ENCODE measurements at places on chromosomes 1 and 21.
A peak's percentile ranks its signal among the peaks of the same experiment; 100 is the strongest.

GRCh38 chr1:204473400-204473965, 21.1 kb downstream of the PIK3C2B start:
- no peak for DNase-seq

DNA sequence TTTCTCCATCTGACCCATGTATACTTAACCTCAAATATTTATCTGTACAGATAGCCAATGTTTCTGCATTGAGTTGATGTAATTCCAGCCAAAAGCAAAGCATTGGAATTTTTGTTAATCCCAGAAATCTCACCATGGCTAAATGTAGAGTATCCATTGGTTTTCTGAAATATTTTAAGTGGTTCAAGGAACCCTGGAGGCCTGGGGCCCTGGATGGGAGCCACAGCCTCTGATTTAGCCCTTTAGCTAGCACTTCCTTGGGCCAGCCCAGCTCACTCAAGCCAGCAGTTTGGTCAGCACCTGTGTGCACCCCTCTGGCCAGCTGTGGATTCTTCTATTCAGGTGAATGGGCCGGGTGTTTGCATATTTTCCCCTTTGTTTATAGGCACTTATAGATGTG, 18.8 kb upstream of the EPS8L3 start:
- no peak for DNase-seq

DNA sequence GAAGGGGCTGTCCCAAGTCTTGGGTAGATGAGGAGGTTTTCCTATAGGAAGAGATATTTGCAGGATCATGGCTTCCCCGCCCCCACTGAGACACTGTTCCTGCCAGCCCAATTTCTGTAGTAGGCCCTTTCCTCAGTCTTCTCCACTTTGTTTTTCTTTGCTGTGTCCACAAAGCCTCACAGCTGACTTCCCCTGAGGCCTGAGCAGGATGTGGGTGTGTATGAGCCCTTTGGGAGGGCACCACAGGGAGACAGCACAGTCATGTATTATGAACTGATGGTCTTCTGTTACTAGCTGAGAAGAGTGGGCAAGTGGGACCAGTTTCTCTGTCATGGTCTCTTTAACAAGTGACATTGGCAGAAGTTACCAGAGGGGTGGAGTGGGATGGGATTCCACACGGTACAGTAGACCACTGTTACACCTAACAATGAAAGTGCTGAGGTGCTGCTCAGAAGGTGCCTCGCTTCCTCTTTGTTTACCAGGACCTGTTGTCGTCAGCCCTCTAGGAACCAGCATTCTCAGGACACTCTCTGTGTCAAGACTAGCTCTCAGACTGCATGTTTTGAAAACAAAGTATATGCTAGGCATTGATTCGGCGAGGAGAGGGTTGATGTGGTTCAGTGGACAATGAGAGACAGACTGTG, 253.8 kb upstream of the HOOK1 start:
- DNase-seq: no peak

GRCh38 chr21:13827201-13827600, 217.6 kb downstream of the POTED start:
- no peak for DNase-seq

- no peak for DNase-seq
Observed at GRCh38 chr1:50620680-50621329, 197.6 kb upstream of the DMRTA2 start.

GRCh38 chr1:245874942-245875580, 632.0 kb downstream of the SMYD3 start:
- DNase-seq: no peak

DNA sequence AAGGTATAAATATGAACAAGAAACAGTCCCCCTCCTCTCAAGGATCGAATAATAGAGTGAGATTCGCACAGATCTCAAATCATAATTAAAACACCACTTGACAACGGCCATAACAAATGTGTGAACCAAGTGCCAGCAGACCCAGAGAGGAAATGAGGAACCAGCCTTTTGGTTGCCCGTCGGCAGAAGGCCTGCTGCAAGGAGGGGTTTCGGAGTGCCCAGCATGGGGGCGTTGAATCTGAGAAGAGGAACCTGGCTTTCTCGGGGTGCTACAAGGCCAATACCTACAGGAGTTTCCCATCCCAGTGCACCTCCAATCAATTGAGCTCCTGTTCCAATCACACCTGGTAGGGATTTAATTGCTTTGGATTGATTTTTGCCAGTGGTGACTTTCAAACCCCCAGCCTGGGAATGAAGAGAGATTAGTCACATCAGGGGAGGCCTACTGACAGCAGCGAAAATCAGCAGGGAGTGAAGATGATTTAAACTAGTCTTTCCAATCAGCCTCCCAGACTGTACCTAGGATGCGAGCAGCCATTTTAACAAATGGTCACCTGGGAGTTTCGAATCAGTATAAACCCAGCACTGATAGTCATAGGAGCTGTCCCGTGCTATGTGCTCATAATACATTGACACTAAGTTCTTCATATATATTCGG, 263.8 kb downstream of the KAZN start:
- no peak for DNase-seq

- DNase-seq: no peak
Observed at GRCh38 chr1:80668372-80668771, 1132.4 kb upstream of the ADGRL2 start.

DNA sequence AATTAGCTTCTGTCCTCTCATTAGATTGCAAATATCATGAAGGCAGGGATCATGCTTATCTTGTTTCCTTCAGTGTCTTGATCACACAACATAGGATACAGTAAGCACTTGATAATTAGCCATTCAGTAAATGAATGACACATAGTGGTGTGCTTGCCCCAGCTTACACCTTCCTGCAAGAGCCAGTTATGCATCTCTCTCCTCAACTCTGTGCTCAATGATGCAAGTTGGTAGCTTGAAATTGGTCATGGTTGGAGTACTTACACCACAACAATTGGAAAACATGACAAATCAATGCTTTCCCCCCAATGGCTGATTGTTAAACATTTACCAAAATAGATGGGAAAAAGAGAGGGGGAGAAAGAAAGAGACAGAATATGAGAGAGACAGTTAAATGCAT, 129.2 kb downstream of the NUF2 start:
- DNase-seq: no peak

DNA sequence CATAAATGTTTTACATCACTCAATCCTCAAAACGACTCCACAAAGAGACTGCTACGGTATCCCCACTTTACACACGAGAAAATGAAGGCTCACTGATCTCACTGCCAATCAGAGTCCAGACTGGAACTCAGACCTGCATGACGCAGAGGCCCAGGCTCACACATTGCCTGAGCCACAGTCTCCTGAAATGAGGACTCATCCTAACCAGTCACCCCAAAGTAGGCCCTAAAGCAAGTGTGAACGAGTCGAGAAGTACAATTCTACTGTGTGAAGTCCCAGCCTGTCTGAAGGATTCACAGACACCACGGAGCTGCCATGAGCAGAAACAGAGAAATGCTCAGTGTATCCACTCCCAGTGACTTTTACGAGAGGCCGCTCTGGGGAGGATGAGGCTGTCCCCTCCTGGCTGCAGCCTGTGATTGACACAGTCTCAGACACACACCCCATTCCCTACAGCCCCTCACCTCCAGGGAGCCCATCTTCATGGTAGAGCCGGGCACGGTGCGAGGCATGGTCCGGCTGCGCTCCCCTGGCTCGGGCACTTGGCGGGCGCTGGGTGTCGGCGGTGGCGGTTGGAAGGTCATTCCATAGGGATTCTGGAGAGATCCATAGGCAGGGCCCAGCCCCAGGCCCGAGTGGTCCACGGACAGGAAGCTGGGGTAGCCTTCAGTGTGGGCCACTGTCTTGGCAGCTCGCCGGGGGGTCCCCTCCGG, 26.7 kb upstream of the COL16A1 start:
- no peak for DNase-seq

DNA sequence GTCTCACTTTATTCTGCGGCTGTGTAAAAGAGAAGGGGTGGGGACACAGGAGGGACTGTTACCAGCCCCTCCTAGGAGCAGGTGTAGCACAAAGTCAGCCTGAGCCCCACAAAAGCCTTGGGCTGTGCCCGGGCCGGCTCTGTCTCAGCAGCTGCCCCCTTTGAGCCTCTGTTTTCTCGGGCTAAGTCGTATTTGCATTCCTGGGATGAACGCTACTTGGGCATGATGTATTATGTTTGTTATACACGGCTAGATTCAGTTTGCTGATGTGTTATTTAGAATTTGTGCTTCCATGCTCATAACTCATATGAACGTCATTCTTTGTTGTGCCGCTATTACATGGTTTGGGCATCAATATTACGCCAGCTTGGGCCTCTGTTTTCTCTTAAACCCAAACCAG, 47.8 kb downstream of the KCNN3 start:
- no peak for DNase-seq

GRCh38 chr1:93525431-93525830, 77.5 kb downstream of the FNBP1L start:
- DNase-seq: no peak

- DNase-seq: no peak
Observed at GRCh38 chr1:47631411-47631995, 193.7 kb downstream of the FOXD2 start.

DNA sequence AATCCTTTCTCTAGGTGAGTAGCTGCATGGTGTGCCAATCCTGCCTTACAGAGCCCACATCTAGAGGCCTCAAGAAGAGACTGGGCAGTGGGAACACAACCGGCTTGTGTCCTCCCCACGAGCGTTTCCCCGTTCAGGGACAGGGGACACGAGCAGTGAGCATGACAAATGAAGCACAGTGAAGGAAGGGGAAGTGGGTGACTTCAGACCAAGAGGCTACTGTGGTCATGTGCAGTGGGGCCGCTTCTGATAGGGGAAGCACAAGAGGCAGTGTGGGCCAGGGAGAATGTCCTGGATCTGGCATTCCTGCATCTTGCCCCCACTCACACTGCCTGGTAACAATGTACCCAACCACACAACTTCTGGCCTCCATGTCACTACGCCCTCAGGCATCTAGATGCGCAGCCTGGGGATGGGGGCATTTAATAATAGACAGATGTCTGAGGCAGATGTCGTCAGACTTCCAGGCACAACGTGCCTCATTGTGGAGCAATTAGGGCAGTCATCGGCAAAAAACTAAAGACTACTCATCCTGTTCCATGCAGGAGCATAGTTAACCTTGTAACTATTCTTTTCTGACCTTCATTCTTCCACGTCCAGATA, 155.6 kb upstream of the NBPF11 start:
- DNase-seq: no peak

GRCh38 chr1:21855257-21856096, 43.4 kb downstream of the LDLRAD2 start:
- DNase-seq: no peak

DNA sequence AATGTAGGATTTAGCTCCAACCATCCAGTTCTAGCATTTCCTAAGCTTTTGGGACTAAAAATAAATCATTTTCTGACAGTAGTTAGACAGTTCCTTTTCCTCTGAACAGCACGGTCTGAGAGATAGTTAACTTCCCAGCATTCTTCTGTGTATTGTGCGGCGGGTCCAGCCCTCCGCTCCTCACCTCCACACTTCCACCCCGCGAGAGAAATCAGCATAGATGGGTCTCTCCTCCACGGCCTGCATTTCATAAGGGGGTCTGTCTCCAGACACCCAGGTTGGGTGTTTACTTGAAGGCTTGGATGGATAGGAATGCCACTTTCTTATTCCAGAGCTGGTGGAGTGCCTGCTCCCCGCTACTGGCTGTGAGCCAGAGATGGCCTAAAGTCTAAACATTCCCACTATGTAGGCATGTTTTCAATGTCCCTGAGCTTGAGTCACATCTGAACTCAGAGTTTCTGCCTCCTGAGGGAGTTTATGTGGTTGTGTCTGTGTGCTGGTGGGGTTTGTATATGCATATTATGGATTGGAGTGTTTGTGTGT, 38.0 kb upstream of the PPP2R5A start:
- no peak for DNase-seq

DNA sequence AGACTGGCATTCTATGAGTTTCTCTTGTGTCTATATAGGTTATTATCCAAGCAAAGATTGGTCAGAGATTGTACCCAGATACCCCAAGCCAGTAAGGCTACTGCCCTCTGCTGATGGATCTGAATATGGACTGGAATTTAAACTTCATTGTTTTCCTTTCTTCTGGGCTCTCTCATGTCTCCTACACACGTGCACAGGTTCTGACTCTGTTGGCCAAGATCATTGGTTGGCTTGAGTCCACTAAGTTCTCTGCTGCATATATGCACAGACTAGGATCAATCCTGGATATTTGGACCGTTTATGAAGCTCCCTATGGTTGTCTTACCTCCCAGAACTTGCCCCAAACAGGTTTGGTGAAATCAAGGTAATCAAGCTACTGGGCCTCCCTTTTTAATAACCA, 69.7 kb downstream of the CC2D1B start:
- peak; percentile 22 for DNase-seq

DNA sequence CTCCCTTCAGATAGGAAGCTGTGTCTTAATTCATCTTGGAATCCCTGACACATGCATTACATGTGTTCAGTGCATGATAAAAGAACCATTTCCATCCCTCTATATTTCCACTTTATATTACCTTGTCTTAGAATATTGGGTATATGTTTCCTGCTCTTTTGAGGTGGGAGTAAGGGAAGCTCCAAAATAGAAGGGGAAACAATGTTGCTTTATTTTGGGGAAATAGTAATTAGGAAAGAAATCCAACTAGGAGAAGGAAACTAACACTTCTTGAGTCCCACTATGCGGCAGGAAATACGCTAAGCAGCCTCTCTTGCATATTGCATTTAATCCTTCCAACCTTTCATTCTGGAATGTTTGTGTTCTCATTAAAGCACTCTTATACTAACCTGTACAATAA, 89.4 kb upstream of the VAV3 start:
- DNase-seq: no peak

- DNase-seq: peak; percentile 61
Observed at GRCh38 chr1:35726450-35727433, 8.1 kb upstream of the C1orf216 start.

GRCh38 chr1:229661022-229661877, 35.2 kb downstream of the URB2 start:
- peak; percentile 60 for DNase-seq

- no peak for DNase-seq
Observed at GRCh38 chr1:244614113-244614836, 38.7 kb upstream of the DESI2 start.

DNA sequence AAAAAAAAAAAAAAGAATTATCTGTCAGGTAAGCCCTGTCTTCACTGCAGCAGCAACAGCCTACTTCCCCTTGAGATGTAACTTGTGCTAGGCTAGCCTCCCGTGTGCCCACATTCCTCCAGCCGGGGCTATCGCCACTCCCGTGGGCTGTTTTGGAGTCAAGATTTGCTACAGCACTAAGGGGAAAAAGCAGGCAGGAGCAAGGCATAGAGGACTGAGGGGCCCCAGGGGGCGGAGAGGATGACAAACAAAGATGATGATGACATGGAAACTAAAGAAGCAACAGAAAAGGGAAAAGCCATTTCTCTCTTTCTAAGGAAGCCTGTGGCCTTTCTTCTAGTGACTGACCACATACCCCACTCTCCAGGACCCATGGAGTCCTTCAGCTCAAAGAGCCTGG, 1.9 kb downstream of the TNFAIP8L2 start:
- no peak for DNase-seq

- DNase-seq: no peak
Observed at GRCh38 chr1:55617288-55617982, 402.3 kb upstream of the USP24 start.

DNA sequence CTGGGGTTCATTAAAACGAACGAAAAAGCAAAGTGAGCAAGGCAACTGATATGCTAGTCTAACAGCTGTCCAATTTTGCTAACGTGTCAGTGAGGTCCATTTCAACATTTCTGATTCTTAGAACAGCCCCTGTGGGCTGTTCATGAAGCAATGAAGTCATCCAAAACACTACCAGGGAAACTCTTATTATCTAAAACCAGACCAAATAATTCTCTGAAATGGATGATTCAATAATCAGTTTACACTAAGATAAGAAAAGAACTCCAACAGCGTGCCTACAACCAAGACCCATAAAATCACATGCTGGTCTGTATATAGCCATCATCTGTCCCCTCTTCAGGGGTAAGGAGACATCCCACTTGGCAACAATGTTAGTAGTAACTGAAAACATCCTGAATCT, 122.7 kb downstream of the TGFBR3 start:
- no peak for DNase-seq
